ENCODE measurements at places on chromosomes 16 and 17.

DNA sequence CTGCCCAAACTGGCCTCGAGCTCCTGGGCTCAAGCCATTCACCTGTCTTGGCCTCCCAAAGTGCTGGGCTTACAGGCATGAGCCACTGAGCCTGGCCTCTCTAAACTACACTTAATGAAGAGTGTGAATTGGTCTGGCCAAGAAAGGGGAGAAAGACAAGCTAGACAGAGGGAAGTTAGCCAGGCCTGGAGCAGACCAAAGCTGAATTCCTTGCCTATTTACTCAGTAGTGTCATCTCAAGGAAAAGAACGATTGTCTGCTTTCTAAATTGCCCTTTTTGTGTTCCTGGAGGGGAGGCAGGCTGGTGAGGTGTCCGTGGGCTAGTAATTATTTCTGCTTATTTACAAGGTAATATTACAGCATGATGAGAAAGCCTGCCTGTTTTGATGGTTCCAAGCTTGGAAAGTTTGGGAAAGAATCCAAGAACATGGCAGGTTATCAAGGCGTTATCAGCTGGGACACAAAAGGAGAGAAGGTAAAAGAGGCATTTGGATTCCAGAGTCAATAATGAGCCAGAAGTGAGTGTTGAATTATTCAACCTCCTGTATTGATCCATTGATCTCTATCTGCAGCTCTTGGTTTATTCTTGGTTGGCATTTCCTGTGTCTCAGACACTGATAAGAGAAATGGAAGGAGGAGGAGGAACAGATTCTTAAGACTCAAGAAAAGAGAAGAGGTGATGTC lies 6.3 kb upstream of the CBFB start:
- DNase-seq: no peak

GRCh38 chr17:34562387-34562786 lies 17.0 kb upstream of the TMEM132E start:
- no peak for DNase-seq

- no peak for DNase-seq
These were observed 12.6 kb upstream of the SRRM2 start for GRCh38 chr16:2739625-2740430.

DNA sequence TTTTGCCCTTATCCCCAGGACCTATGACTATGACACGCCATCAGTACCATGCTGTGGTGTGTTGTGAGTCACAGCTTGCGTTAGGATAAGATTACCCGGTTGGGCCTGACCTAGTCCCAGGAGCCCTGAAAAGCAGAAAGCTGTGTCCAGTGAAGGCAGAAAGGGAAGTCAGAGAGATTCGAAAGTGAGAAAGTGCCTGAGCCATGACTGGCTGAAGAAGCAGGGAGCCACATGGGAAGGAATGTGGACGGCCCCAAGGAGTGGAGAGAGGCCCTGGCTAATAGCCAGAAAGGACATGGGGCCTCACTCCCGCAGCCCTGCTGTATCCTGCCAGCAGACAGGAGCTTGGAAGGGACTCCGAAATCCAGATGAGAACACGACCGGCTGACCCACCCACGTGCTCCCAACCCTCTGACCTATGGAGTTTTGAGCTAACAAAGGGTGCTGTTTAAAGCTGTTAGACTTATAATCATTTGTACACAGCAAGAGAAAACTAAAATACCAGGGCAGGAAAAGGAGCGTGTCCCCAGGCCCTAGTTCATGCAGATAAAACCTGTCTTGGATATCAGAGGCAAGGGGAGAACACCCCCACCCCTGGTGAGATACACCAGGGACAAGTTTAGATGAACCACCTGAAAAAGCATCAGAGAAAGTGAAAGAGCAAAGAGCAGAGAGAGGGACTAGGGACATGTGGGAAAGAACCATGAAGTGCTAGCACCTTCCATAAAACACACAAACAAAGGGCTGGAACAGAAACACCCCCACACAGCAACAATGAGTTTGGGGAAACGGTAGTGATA lies 115.3 kb downstream of the SLC39A11 start:
- peak; percentile 31 for DNase-seq

DNA sequence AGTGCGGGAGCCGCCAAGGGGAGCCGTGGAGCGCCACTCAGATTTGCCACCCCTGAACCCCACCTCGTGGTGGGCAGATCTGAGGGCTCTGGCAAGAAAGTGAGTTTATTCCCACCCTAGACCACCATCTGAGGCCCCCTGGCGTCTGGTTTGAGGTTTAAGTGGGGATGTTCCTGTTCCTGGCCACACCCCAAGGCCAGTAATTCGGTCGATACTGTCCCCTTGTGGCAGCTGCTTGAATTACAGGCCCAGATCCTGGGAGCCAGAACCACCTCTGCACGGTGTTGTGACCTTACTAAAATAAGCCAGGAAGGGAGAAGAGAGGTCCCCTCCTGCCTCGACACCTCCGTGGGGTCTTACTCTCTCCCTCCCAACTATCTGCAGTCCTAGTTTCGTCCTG lies 3.3 kb upstream of the LAT start:
- DNase-seq: peak; percentile 33

DNA sequence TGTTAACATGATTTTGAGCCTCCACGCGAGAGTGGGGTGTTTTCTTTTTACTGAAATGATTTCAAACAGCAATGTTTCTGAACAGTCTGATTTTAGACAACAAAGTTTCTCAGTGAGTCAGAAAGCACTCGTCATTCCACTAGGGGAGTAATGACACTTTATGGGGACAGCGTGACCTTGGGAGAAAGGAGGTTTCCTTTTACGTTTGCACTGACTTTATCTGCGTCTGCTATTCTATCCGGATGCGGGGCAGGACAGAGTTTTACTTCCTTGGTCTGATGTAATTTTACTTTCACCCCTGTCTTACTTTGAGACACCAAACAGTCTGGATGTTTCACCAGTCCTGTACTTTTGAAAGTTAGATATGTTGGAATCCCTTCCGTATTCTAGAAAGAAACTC lies 20.7 kb downstream of the SLC47A1 start:
- no peak for DNase-seq

Measured in A673 (cell line).